Mucosa of descending colon (tissue), 3 donors: ENCODE measurements at places on chromosomes 1 and 21.

GRCh38 chr1:163357378-163357777 lies 35.6 kb downstream of the NUF2 start:
- no peak for DNase-seq

- DNase-seq = no peak
Measured at GRCh38 chr1:31374511-31375196, 1.8 kb upstream of the FABP3 start.

- DNase-seq = no peak
Measured at GRCh38 chr1:9848022-9848421, 24.3 kb upstream of the CLSTN1 start.

DNA sequence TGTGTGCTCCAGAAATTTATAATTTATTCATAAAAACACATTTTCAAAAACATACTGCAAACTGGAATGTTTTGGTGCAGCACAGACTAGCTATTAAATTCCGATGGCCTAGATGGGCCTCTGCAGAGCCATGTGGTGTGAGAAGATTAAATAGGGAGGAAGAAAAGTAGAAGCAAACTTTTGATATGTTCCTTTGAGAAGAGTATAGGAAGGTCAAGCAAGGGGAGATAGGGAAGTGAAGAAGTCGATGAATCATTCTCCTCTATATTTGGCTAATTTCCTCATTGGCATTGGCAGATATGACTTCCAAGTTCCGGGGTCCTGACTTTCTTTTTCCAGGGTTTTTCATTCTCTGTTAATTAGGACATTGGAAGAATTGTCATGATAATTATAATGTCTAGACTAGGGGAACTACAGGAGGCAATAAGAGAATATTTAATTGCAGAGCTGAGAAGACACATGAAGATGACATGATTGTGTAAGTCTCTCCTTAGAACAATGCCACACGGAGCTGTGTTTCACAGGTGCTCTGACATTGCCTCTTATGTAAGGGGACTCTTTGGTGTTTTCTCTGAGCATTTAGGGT lies 19.3 kb upstream of the ZNF326 start:
- DNase-seq = no peak

DNA sequence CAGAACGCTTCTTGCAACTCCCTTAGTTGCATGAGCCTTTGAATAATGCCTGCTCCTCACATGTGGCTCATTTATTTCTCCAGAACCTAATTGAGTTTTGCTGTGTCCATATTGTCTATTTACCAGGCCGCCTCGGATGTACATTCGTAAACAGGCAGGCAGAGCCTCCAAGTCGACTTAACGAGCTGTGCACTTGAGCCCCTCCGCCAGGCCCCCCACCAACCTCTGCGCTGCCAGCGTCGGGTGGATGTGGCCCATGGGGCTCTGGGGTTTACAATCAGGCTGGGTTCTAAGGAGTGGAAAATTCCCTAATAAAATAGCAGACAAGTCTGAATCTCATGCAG lies 106.1 kb downstream of the NPHP4 start:
- DNase-seq = no peak

DNA sequence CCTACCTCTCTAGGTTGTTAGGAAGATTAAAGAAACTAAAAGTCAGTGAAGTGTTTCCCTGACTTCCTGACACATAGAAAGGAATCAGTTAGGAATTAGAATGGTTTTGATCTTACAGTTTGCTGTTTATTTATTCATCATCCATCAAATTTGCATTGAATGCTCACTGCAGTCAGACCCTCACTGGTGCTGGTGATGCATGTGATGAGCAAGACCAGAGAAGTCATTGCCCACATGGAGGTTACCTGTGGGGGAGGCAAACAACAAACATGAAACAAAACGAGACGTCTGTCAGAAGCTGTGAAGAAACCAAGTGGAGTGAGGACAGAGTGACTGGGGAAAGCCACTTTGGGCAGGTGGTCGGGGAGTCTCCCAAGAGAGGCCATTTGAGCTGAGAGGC lies 6.4 kb downstream of the CTPS1 start:
- no peak for DNase-seq

DNA sequence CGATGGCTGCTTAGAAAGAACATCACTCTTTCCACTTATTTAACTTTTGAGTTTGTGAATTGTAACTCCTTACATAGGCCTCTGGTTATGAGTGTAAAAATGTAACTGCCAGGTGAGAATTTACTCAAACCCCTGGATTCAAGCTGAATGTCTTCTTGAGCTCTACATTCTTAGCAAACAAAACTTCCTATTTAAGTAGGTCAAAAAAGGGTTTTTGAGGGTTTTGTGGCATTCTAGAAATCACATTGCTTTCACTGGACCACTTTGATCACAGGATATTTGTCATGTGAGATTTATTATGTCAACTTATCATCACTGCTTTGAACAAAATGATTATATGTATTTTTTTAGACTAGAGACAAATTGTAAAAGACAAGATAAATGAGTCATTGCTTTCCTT lies 5.7 kb downstream of the IL23R start:
- DNase-seq = no peak

DNA sequence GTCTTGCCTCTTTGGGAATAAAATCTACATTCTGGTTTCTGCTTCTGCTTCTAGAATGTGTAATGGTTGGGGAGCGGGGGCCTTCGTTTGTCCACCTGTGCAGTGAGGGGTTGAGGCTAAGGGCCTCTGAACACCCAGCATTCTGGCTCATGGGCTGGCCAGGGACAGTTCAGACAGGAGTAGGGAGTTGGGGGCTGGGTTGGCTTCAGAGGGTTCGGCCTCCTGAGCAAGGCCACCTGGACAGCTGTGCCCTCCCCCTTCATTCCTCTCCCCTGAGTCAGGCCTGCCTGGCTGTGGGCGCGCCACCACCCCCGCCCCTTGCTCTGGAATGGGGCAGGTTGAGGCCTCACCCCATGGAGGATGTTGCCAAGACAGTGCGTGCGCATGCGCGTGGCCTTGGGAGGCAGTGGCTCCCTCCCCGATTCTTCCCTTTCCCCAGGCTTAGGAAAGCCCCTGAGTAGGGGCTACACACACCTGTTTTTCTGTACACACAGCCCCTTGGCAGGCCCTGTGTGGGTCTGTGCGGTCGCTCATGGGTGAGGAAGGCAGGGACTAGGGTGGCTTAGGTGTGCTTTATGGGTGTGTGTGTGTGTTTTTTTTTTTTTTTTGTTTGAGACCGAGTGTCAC lies 57.0 kb downstream of the YARS1 start:
- DNase-seq = peak; percentile 94

- DNase-seq = peak; percentile 76
Measured at GRCh38 chr1:58779801-58780382, 4.0 kb downstream of the JUN start.

DNA sequence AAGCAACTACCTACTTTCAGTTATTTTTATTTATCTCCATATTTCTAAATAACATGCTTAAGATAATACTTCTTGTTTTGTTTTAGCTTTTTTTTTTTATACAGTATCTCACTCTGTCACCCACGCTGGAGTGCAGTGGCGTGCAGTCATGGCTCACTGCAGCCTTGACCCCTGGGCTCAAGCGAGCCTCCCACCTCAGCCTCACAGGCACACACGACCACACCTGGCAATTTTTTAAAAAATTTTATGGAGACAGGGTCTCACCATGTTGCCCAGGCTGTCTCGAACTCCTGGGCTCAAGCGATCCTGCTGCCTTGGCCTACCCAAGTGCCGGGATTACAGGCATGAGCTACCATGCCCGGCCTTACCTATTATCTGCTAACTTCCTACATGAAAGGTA lies 20.6 kb downstream of the TUT4 start:
- no peak for DNase-seq

DNA sequence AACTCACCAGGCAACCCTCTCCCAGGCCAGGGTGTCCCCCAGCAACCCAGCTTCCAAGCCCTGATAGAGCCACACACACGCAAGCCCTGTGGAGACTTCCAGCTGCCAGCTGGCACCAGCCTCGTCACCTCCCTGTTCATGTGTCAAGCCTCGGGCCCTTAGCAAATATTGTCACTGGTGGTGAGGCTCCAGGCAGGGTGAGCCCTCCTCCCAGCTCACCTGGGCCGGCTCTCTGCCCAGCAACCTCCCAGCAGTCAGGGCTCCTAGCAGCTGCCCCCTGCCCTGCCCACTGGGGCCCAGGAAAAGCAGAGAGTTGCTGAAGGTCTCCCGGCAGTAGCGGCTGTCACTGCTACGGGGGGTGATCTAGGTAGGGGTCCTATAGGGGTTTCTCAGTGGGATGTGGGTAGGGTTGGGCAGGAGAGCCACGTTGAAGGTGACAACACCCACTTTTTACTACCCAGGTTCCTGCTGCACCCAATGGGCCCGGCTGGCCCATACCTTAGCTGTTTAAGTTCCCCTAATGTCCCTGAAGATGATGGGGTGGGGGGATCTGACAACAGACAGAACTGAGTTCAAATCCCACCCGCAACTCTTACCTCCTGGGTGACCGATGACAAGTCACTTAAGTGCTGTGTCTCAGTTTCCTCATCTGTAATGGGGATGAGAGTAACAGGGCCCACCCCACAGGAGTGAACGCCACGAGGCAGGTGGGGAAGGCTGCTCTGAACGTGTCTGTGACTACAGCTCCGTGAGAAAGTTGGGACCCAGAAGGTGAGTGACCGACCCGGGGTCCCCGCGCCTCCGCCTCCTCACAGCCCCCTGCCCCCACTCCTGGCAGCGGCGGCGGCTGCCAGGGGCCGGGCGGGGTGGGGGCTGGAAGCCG lies 678 bp downstream of the TTC39A start:
- DNase-seq = peak; percentile 85

GRCh38 chr1:45364294-45364693 lies 24.1 kb upstream of the MUTYH start:
- DNase-seq = no peak

DNA sequence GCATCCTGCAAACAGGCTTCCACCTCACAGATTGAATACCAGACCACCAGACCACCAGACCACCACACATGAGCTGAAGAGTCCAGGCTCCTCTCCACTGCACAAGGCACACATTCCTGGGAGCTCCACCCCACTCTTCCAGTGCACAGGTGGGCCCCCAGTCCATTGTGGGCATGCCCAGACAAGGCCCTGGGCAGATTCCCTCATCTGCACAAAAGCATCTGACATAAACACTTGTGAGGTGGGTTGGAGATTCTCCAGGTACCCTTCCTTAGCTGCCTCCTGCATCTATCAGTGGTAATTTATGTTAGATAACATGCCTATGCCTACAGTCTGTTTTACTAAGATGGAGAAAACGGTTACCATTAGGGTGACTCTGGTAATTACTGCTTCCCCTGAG lies 11.6 kb upstream of the CTBS start:
- DNase-seq = no peak
